Erythroblast (primary cell): ENCODE measurements at places on chromosomes 11 and 22.

DNA sequence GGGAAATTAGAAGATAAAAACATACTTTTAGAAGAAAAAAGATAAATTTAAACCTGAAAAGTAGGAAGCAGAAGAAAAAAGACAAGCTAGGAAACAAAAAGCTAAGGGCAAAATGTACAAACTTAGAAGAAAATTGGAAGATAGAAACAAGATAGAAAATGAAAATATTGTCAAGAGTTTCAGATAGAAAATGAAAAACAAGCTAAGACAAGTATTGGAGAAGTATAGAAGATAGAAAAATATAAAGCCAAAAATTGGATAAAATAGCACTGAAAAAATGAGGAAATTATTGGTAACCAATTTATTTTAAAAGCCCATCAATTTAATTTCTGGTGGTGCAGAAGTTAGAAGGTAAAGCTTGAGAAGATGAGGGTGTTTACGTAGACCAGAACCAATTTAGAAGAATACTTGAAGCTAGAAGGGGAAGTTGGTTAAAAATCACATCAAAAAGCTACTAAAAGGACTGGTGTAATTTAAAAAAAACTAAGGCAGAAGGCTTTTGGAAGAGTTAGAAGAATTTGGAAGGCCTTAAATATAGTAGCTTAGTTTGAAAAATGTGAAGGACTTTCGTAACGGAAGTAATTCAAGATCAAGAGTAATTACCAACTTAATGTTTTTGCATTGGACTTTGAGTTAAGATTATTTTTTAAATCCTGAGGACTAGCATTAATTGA lies 1.0 kb downstream of the MALAT1 start:
- DNase-seq, result peak; percentile 69

GRCh38 chr11:78594814-78595213 lies 20.1 kb upstream of the NARS2 start:
- DNase-seq, result no peak

DNA sequence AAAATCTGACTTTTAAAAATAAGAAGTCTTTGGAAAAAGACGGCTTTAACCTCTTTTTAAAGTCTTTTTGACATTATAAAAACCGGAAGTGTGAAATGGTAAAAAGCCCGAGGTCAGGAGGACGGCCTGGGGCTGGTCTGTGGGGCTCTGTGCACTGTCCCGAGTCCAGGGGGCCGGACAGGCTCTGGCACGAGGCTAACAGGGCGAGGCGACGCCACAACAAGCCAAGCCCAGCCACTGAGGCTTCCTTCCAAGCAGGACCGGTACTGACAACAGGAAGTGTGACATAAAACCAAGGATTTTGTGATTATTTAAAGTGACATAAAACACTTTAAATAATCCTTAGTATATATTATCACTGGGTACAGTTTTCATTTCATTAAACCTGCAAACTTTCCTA lies 39.2 kb downstream of the BRD1 start:
- DNase-seq, result no peak

DNA sequence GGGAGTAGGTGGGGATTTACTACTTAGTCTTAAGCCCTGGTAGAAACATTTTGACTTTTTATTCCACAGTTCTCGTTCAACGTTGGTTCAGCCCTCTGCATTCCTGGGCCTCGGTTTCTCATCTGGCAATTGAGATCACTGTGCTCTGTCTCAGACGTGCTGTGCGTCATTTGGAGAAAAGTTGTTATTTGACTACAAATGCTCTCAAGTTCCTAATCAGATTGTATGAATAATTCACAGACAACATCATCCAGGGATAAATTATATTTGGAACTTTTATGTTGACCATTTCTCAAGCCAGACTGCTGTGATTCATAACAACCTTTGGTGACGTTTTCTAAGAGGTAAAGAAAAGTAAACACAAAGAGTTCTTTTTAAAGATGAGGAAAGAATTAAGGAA lies 69.2 kb downstream of the BLID start:
- no peak for DNase-seq

- DNase-seq, result no peak
These were observed 163.9 kb downstream of the ADAMTS15 start for GRCh38 chr11:130612291-130612851.

- no peak for DNase-seq
These were observed 377.2 kb upstream of the DDI1 start for GRCh38 chr11:103659206-103659618.

DNA sequence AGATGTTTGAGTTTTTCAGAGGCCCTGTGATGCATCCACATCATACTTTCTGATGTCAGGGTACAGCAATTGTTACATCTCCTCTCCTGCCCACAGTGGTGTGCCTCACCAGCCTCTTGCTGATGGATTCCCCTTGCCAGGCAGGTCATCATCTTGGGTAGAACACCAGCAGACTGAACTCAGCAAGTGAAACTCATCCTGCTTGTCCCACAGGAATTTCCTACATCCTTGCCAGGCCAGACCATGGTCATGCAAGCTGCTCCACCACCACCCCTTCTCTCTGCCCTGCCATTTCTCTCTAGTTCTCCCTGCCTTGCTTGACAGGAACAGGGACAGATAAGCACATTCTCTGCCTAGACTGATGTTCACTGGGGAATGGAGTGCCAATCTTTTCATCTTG lies 85.9 kb downstream of the PAX6 start:
- DNase-seq, result peak; percentile 12

- DNase-seq, result peak; percentile 48
These were observed 36.0 kb downstream of the PHLDB1 start for GRCh38 chr11:118643142-118643994.

DNA sequence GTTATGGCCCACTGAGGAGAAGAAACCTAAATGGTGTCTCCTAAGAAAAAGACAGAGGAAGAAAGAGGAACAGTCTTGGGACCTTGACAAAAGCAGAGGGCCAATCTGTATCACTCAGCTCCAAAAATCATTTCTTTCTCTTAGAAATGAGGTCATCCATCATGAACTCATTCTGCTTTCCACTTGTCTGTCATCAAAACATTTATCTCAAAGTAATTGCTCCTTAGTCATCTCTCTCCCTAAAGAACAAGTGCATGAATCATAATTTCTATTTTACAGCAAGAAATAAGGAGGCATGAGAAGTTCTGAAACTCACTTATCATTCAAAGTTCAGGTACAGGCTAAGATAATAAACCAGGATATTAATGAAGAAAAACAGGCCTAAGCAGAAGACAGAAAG lies 375.6 kb downstream of the KCNA4 start:
- no peak for DNase-seq

- no peak for DNase-seq
These were observed 108.5 kb downstream of the MICAL2 start for GRCh38 chr11:12218909-12219308.

DNA sequence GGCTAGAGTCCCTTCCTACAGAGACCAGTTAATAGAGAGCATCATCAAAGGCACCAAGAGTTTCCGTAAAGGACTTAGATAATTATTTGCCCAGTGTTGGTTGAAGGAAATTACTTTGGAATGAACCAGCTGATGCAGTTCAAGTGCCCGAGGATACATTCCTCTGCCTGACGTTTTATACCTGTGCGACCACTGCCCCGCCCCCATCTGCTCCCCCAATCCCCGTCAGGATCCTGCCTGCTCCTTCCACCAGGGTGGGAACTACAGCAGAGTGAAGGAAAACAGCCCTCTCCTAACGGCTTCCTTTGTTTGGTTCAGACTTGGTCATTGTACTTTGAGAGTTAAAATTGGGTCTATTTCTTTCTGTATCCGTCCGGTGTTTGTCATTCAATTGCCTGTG lies 761.5 kb downstream of the NTM start:
- no peak for DNase-seq

DNA sequence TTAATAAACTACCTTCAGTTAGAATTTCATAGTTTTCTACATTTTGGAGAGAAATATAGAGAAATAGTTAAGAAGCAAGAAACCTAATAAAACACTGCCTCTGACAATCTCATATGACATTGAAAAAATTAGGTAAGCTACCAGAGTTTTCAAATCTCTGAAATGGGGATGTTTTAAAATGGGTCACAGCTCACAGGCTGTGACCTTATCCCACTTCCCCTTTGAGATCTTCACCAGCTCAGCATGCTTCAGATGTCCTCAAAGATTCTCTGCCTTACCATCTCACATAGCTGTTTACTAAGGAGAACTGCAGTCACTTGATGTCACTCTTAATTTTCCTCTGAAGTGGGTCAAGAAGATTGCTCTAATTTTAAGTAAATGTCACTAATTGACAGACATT lies 717.8 kb downstream of the JRKL start:
- DNase-seq, result no peak

GRCh38 chr11:58503361-58503856 lies 4.5 kb downstream of the OR5B21 start:
- DNase-seq, result no peak

DNA sequence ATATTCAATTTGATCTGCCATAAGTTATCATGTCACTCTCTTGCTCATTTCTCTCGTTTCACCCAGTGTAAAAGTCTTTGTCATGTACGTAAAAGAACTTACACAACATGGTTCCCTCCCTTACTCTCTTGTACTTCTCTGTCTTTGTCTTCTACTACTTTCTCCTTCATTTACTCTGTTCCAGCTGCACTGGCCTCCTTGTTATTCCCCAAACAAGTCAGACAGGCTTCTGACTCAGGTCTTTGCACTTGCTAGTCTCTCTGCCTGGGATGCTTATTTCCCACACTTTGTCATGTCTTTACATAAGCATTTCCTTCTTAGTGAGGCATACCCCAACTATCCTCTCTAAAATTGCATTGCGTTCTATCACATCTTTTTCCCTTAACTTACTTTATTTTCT lies 117.3 kb downstream of the CYP2R1 start:
- DNase-seq, result no peak

- DNase-seq, result no peak
These were observed 6.5 kb upstream of the B4GALNT4 start for GRCh38 chr11:362642-363442.

DNA sequence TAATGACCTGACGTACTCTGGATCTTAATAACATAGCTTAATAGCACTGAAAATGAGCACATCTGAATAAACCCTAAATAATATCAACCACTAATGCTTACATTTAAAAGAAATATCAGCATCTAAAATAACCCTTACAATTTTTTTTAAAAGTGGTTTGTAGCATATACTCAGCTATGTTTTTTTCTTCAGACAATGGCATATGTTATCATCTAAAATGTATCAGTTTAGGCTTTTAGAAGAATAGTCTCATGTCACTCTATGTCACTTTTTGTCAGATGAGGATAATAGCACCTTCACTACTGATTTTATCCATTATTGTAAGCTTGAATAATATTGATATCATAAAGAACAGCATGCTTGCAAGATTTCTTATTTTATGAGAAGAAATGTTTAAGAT lies 654.9 kb upstream of the ANO5 start:
- DNase-seq, result no peak

GRCh38 chr11:63769714-63770455 lies 1.3 kb upstream of the ZFTA start:
- DNase-seq, result peak; percentile 48

- DNase-seq, result no peak
These were observed 10.9 kb downstream of the ZMAT5 start for GRCh38 chr22:29755889-29756288.

DNA sequence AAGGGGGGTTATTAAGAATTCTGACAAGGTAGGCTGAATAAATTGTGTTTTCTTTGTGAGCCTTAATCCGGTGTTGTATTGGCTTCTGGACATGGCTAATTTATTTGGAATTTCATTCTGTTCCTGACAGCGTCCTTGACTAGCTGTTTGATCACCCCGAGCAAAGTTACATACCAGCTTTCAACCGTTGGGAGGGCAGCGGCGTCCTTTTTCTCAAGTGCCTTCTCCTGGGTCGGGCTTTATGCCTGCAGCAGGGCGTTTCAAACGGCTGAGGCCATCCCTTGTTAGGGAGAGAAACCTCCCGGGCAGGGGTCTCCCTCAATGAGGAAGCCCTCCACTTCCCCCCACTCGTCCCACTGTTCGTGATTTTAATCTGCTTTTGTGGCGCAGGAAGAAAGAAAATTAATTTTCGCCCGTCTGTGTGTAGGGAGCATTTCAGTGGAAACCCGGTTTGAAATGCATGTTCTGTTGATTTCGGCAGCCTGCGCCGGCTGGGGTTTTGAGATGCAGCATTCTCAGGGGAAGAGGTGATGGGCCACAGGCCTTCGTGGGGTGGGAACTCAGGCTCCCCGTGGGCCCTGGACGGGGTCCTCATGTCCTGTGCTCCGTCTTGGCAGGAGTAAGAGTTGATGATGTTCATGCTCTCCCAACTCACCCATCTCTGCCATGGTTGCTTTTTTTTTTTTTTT lies 2.9 kb upstream of the SMIM38 start:
- no peak for DNase-seq

- no peak for DNase-seq
These were observed 124.5 kb downstream of the KCNQ1 start for GRCh38 chr11:2569321-2569721.

- no peak for DNase-seq
These were observed 3.3 kb upstream of the ADA2 start for GRCh38 chr22:17222503-17222902.

DNA sequence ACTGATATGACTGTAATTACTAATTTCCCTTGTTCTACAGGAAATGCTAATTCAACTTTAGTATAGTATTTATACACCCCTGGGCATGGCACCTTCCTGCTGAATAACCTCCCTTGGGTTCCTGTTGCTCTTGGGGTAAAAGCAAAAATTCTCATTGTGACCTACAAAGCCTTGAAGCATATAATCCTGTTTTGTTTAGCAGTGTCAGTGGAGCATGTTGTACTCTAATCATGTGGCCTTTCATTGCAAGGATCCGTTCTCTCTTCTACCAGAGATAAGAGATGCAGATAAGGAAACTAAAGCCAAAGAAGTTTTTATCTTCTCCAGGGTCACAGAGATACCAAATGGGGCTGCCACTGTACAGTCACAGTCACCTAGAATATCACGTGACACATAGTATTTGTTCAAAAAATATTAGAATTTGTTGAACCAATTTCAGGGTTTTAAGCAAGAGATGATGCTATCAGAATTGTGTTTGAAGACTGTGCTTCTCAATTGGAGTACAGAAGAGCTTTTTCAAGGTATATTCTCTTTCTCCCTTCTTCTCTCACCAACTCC lies 25.1 kb downstream of the CSRP3 start:
- no peak for DNase-seq

DNA sequence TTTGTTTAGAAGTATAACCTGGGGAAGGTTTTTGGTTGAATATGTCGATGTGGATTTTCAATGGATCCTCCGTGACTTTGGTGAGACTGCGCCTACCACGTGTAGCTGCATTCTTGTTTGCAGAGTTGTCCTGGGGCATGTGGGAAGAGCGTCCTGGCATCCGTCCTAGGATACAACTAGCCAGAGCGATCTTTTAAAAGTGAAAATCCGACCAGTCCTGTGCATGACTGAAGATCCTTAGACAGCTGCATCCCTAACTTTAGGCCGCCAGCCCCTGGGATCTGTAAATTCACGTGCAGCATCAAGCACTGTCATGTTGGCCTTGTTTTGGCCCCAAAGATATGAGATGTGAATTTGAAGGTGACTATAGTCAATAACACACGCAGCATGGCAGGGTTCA lies 22.4 kb upstream of the THY1 start:
- no peak for DNase-seq
